Cardiac fibroblast (primary cell): ENCODE measurements at places on chromosomes 11 and 22.

DNA sequence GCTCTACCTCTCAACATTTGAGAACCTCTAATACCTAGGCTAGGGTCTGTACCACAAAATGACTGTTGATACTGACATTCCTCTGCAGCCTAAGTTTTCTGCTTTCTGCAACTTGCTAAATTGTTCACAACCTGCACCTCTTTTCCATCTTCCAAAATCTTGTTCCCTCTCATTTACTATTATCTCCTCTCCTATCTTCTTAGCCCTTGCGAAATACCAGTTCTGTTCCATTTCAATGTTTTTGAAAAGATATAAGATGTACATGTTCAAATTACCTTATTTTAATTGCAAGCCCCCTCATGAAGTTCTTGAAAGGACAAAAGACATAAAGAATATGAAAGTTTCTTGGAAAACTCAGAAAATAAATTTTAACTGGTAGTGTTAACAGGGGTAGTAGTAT is 72.3 kb downstream of the FAM168A start:
- DNase-seq: no peak

GRCh38 chr11:64810891-64811272 is 531 bp upstream of the MEN1 start:
- DNase-seq: no peak

DNA sequence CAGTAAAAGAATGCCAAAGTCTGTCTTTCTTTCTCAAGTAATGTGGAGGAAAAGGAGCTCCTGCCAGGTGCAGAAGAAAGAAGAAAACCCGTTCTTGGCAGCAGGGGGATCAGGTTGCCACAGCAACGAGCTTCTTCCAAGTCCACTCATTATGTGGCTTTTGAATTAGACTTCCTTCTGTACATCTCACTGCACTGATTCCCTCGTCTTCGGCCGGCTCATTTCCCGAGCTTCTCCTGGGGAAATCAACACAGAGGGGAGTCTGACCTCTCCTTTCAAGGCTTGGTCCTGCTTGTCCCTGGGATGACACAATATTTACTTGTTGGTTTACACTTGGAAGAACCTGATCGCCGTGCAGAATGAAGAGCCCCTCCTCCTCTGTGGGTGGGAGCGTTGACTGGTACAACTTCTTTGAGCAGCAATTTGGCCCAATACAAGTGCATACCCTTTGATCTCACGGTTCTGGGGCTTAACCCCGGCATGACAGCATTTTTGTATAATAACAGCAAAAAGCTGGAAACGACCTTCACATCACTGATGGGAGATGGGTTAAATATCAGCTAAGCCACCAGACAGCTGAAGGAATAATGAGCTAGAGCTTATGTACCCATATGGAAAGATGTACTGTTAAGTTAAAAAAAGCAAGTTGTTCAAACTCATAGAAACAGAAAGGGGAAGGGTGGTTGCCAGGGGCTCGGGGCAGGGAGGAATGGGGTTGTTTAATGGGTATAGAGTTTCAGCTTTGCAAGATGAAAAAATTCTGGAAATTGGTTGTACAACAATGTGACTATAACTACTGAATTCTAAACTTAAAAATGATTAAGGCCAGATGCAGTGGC is 35.4 kb downstream of the MCHR1 start:
- peak; percentile 33 for DNase-seq

DNA sequence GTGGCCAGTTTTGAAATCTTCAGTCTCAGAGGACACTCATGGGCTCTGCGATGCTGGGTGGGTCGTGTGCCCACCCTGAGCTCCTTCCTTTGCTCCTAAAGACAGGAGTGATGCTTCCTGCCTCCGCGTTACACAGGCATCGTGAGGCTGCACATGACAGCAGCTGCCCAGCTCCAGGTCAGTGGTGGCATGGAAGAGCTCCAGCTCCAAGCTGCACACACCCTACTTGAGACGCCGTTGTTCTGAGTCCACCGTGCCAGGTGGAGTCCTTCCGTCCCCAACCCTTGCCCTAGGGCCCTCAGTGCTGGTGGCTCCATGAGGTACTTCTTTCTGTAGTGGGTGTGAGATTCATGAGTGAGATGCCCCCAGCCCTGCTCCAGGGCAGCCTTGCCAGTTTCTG is 794.1 kb downstream of the BRD1 start:
- DNase-seq: no peak

- peak; percentile 89 for DNase-seq
Observed at GRCh38 chr11:100890789-100891188, 203.7 kb downstream of the ARHGAP42 start.

- DNase-seq: peak; percentile 88
Observed at GRCh38 chr11:14384338-14384737, 25.4 kb upstream of the RRAS2 start.

- DNase-seq: no peak
Observed at GRCh38 chr11:111624608-111625007, 22.4 kb downstream of the SIK2 start.

- peak; percentile 12 for DNase-seq
Observed at GRCh38 chr22:27391092-27391770, 410.3 kb downstream of the MN1 start.

- no peak for DNase-seq
Observed at GRCh38 chr11:103894673-103895072, 141.8 kb upstream of the DDI1 start.

- peak; percentile 99 for DNase-seq
Observed at GRCh38 chr11:12287374-12288211, 89.8 kb upstream of the PARVA start.

DNA sequence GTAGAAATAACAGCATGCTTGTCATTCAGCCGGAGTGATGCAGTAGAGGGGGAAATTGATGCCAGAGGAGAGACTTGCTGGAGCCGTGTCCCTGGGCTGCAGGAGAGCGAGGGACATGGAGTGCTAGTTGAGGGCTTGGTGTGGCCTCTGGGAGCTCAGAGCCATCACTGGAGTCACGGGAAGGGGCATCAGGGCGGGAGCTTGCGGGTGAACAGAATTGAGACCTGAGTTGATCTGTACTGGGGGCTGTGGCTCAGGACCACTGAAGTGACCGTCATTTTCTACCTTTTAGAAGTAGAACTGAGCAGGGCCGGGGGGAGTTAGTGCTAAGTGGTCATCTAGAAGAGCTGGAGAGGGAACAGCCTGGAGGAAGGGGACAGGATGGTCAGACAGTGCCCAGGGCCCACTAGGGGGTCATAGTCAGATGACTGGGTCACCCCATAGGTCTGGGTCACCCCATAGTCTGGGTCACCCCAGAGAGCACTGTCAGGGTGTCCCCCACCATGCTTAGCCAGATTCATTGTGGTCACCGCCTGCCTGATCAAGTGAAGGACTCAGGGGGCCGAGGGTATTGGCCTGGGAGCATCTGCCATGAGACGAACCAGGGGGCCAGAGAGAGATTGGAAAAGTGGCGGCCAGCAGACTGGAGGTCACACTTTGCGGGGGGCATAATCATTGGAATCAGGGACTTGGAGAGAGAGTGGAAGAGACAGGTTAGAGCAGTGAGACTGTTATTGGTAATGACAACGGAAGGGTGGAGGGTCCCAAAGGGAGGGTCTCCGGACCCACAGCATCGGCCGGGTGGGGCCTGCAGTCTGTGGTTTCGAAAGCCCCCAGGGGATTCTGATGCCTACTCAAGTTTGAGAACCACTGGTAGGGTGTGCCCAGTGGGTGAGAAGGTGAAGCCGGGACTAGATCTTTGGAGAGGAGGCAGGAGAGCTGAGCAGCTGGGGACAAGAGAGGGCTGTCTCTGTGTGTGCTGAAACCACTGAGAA is 15.2 kb downstream of the RIBC2 start:
- no peak for DNase-seq

- DNase-seq: no peak
Observed at GRCh38 chr11:64096835-64097234, 61.1 kb downstream of the FLRT1 start.

GRCh38 chr11:132977241-132977640 is 555.1 kb downstream of the OPCML start:
- DNase-seq: no peak

- DNase-seq: no peak
Observed at GRCh38 chr22:26547426-26547825, 35.2 kb upstream of the TFIP11 start.

DNA sequence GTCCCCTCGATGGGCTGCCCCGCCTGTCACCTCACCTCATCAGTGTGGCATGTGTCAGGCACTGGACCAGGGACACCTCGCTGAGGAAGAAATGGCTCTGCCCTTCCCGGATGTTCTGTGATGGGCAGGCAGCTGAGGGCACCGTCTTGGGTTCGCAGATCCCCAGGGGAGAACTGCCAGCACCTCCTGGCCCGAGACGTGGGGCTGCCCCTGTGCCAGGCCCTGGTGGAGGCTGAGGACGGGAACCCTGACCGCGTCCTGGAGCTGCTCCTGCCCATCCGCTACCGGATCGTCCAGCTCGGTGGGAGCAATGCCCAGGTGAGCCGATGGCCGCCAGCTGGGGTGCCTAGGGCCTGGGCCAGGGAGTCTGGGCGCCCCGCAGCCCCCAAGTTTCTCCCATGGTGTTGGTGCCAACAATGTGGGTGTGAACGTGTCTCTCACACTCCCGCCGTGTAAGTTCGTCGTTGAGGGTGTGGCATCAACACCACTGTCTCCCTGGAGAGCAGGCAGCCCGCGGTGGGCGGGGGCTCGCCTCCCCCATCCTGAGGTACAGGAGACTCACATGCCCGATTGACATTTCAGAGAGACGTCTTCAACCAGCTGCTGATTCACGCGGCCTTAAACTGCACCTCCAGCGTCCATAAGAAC is 7.3 kb upstream of the GTSE1 start:
- DNase-seq: no peak

- peak; percentile 77 for DNase-seq
Observed at GRCh38 chr22:36385491-36386350, 2.0 kb downstream of the MYH9 start.

GRCh38 chr11:89355646-89356045 is 135.5 kb downstream of the NOX4 start:
- no peak for DNase-seq

GRCh38 chr11:88017666-88018065 is 157.6 kb downstream of the RAB38 start:
- no peak for DNase-seq
